Naive thymus-derived CD4-positive, alpha-beta T cell (primary cell): ENCODE measurements at places on chromosomes 3 and 15. TPM values are rescaled to one million over a fixed set of nuclear protein-coding genes. Genes with fewer than 3 reads are reported as not detected.
A peak's percentile ranks its signal among the peaks of the same experiment; 100 is the strongest.

ADGRG7 gene
- total RNA-seq = not detected

LSMEM2 gene
- total RNA-seq = not detected

- no peak overlapping the region for H3K4me3 ChIP-seq
- no peaks in the 10 kb centered on the region for H3K36me3 ChIP-seq
- no peak overlapping the region for H3K27ac ChIP-seq
These were observed 48.5 kb upstream of the UBP1 start for GRCh38 chr3:33488683-33489082.

DNA sequence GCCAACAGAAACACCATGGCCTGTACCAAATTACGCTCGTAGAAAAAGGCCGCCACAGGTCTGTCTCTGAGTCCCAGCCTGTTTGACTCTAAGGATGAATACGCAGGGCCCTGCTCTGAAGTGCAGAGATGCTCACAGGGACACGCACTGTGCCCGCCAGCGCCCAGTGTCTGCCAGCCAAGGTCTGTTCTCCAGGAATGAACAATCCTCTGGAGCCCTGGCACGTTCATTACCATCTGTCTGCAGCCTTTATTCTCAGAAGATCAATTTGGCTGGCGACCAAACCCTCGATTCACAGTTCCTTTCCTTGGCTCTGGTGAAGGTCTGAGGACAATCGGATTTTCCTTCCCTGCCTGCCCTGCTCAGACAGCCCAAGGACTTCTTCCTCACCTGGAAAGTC lies 66.3 kb downstream of the NIPA2 start:
- DNase-seq = no peak
- no peak overlapping the region for H3K4me3 ChIP-seq
- H3K36me3 ChIP-seq = no peaks in the 10 kb centered on the region
- no peaks in the 10 kb centered on the region for H3K27me3 ChIP-seq
- H3K27ac ChIP-seq = no peak overlapping the region

GRCh38 chr3:127252446-127252845 lies 35.4 kb downstream of the PRR20G start:
- no peak overlapping the region for H3K27ac ChIP-seq
- H3K36me3 ChIP-seq = no peaks in the 10 kb centered on the region
- H3K4me1 ChIP-seq = no peaks in the 10 kb centered on the region
- no peaks in the 10 kb centered on the region for H3K27me3 ChIP-seq
- no peak for DNase-seq
- no peak overlapping the region for H3K4me3 ChIP-seq

- peak overlapping the region; percentile 76 for H3K27ac ChIP-seq
- no peaks in the 10 kb centered on the region for H3K27me3 ChIP-seq
- H3K4me3 ChIP-seq = peak overlapping the region; percentile 92
These were observed 843 bp downstream of the GLCE start for GRCh38 chr15:69161079-69161877.

- no peaks in the 10 kb centered on the region for H3K27me3 ChIP-seq
- H3K4me3 ChIP-seq = no peak overlapping the region
These were observed 17.6 kb upstream of the BOC start for GRCh38 chr3:113193719-113194118.

DNA sequence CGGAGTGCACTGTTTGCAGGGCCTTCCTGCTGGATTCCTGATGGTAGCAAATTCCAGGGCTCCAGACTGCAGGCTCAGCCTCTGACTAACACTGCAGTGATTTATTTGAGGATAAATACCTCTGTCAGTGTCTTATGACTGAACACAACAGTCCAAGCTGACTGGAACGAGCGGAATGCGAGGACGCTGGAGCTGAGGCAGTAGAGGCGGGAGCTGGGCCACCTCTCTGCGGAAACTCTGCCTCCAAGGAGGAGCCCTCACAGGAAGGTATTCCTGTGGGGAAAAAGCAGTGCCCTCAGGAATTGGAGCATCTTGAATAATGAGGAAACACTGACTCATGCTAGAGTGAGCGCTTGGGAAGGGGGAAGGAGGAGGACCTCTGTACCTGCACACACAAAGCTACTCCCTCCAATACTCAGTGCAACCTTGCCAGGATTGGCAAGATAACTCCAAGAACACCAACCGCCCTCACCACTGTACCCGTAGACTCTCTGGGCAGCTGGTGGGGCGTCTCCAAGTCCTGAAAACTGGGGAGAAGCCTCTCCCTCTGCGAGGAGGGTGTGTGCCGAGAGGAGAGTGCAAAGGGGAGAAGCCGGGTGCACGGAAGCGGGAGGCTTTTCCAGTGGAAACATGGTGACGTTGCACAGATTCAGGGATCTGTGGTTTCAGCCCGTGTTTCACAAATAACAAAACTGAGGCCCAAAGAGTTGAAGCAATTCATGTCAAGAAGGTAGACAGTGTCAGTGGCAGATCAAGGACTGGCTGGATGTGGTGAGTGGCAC lies 43.0 kb downstream of the VGLL4 start:
- H3K36me3 ChIP-seq = peaks cover 20% of the 10 kb centered on the region
- no peak overlapping the region for H3K27ac ChIP-seq
- H3K4me1 ChIP-seq = no peaks in the 10 kb centered on the region
- DNase-seq = no peak
- no peaks in the 10 kb centered on the region for H3K27me3 ChIP-seq
- no peak overlapping the region for H3K4me3 ChIP-seq
